Activated CD4-positive, alpha-beta T cell treated with anti-CD3 and anti-CD28 coated beads for 24 hours (primary cell): ENCODE measurements at places on chromosomes 5 and 9.

DNA sequence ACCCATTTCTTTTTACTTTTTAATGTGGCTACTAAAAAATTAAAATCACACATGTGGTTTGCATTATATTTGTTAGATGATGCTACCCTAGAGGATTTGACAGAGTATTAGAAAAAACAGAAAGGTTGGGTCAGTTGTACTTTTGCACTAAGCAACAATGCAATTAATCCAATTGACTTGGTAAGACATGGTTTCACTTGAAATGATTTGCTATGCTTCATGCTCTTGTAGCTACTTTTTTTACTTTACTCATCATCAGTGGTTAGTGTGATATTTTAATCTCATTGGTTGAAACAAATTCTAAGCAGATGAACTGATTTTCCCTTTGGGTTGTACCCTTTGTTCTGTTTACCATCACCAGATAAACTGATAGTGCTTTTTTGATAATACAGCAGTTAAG lies 39.4 kb downstream of the HMHB1 start:
- no peak for DNase-seq

DNA sequence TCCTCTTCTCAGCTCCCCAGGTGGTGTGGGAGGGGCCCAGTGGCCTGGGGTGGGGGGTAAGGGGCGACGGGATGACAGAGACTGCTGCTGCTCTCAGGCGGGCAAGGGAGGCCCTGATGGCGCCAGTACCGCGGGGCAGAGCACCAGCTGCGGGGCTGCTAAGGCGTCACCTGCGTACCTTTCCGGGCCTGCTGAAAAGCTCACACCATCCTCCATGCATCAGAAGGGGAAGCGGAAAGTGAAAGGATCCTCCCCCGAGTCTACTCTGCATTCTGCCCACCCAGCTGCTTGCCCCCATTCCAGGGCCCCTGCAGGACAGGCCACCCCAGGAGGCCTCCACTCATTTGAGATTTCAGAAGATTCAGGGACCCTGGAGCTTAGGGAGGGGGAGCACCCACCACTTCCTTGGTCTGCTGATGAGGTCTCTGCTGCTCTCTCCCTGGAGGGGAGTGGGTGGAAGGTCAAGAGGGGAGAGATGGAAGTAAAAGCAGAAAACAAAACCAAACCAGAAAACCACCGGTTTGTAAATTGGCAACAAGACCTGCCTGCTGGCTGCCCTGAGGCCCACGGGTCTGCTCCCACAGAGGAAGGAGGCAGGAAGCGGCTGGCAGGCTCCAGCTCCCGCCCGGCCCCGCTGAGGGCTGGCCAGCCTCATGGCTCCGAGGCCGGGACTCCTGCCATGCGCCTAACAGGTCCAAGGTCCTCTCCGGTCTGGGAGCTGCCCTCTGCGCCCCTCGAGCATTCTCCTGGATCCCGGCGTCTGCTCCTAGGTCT lies 33.6 kb downstream of the PRRT1B start:
- DNase-seq, result peak; percentile 22

GRCh38 chr5:34474573-34475021 lies 181.5 kb upstream of the RAI14 start:
- DNase-seq, result no peak

- no peak for DNase-seq
Measured at GRCh38 chr9:72904267-72905093, 48.4 kb downstream of the ALDH1A1 start.

GRCh38 chr9:18501949-18502348 lies 28.0 kb downstream of the ADAMTSL1 start:
- no peak for DNase-seq

DNA sequence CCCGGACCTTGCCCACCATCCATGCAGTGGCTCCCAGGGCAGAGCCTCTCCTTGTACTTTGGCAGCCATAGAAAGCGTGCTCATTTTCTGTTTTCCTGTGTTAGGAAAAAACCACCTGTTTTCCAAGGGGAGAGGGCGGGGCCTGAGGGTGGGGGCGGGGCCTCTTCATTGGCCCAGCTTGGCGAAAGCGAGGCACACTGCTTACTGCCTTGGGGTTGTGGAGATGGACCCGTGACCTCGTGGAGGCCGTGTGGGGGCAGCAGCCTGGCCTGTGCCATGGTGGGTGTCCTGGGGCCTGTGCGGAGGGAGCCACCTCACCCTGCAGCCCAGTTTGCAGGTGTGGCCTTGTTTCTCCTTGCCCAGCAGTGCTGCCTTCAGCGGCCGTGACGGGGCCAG lies 4.4 kb upstream of the TOR4A start:
- no peak for DNase-seq

GRCh38 chr5:57911438-57911837 lies 428.8 kb upstream of the ACTBL2 start:
- DNase-seq, result no peak

DNA sequence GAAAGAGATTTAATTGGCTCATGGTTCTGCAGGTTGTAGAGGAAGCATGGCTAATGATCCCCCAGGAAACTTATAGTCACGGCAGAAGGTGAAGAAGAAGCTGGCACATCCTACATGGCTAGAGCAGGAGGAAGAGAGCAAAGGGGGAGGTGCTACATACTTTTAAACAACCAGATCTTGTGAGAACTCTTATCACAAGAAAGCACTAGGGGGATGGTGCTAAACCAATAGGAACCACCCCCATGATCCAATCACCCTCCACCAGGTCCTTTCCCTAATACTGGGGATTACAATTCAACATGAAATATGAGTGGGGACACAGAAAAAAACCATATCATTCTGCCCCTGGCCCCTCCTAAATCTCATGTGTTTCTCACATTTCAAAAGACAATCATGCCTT lies 147.2 kb upstream of the EPB41L4A start:
- no peak for DNase-seq

GRCh38 chr5:137218896-137219295 lies 280.2 kb downstream of the SPOCK1 start:
- DNase-seq, result no peak

GRCh38 chr5:143213851-143214363 lies 189.6 kb downstream of the NR3C1 start:
- DNase-seq, result no peak

- DNase-seq, result no peak
Measured at GRCh38 chr9:115944166-115944948, 209.2 kb upstream of the PAPPA start.

DNA sequence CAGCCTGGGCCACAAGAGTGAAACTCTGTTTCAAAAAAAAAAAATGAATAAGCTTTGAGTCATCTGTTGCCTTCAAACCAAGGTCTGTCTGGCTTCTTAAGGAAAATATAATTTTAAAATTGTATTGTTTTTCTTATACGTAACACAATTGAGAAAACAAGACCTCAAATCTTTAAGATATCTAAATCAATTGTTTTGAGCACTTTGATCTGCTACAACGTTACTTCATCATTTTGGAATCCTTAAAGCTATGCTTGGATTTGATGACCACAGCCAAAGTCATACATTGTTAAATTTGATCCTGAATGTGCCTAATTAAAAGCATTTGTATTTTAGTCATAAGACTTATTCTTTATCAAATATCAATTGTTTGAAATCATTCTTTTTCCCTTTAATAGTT lies 37.7 kb upstream of the VCAN start:
- no peak for DNase-seq

- no peak for DNase-seq
Measured at GRCh38 chr5:137398154-137398553, 101.0 kb downstream of the SPOCK1 start.

DNA sequence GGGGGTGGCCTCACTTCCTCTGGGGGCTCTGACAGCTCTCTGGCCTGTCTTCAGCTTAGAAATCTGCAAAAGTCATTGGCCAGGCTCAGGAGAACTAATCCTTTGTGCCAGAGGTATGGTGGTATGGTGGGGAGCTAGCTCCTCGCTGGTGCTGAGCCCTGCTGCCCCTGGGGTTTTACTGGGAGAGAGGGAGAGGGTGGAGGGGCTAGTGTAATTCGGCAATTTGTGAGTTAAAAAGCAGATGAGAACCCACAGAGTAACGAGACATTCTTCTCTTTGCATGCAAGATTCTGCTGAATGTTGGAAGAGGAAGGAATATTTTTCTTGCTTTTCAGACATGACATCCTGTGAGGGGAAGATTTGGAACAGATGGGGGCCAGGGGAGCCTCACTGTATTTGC lies 65.5 kb upstream of the SPRY4 start:
- DNase-seq, result no peak

- no peak for DNase-seq
Measured at GRCh38 chr5:5069851-5070250, 70.3 kb upstream of the ADAMTS16 start.

- DNase-seq, result no peak
Measured at GRCh38 chr5:82513738-82514137, 235.6 kb upstream of the RPS23 start.
